Endothelial cell of umbilical vein (primary cell): ENCODE measurements at places on chromosomes 3 and 15. TPM values are rescaled to one million over a fixed set of nuclear protein-coding genes. Genes with fewer than 3 reads are reported as not detected.

The KCNMB3 gene
- total RNA-seq = 1.7 and 2.3 TPM in 2 replicates

The SAMD7 gene
- total RNA-seq = not detected in 2 replicates

The GOLGA6D gene
- total RNA-seq = not detected in 2 replicates

The IL17RE gene
- 1.2 and 1.5 TPM in 2 replicates for total RNA-seq

The PXK gene
- total RNA-seq = 11.1 and 14.6 TPM in 2 replicates

The TTLL3 gene
- total RNA-seq = 41.8 and 43.5 TPM in 2 replicates

The SLITRK3 gene
- not detected in 2 replicates for total RNA-seq

The AHSG gene
- not detected in 2 replicates for total RNA-seq

The ACAN gene
- total RNA-seq = not detected in 2 replicates

The PLA2G4D gene
- not detected in 2 replicates for total RNA-seq

The LRRN1 gene
- not detected in 2 replicates for total RNA-seq

The C3orf20 gene
- total RNA-seq = not detected in 2 replicates
